ENCODE measurements at places on chromosomes 12 and 14.

GRCh38 chr14:55085060-55085660 is 33.7 kb downstream of the MAPK1IP1L start:
- no peak for DNase-seq

DNA sequence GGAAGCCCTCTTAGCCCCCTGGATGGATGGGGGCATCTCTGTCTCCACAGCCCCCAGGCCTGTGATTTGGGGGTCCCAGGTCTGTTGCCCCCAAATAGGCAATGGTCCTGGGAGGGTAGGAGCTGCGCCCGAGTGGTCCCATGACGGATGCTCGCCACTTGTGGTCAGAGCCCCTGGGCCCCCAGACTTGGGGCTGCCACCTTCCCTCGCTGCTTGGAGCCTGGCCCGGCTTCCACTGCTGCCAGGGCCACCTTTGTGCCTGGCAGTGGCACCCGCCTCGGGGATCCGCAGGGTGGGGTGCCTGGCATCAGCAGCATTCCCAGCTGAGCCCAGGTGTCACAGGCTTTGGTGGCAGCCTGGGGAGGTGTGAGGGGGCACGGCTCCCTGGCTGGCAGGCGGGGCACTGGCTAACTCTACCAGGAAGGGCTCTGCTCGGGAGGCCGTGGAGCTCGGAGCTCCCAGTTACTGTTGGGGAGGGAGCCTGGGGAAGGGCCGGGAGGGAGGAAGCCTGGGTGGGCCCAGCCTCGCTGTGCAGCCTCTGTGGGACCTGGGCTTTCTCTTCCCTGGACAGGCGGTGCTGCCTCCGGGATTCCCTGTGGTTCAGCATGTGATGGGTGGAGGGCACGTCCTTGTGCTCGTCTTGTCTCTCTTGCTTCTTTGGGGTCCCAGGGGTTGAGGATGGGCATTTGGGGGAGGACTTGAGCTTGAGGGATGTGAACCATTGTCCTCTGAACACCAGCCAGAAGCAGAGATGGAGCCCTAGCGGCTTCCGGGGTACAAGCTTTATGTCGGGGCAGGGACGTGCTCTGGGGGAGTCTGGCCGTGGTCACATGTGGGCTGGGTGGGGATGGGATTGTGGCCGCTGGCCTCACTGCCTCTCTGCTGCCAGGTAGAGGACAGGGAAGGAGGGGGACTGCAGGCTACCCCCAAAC is 5.4 kb downstream of the KIF26A start:
- DNase-seq, result no peak

GRCh38 chr14:103576371-103577024 is 13.7 kb downstream of the COA8 start:
- DNase-seq, result no peak

GRCh38 chr12:68918960-68919359 is 14.0 kb downstream of the CPM start:
- DNase-seq, result no peak

DNA sequence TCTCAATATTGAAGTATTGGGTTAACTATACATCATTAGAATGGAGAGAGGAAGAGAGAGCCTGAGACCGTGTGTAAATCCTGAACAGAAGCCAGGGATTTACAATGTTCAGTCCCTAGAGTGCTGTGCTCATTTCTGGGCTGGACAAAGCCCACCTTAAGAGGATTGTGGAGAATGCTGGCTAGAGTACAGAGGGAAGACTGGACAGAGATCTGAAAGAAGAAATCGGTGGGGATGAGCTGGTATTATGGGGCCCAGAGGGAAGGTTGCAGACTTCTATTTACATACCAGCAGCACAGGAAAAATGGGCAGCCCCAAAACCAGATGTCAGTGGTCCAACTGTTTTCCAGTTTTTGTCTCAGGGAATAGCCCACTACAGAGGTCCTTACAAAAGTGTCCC is 42.3 kb downstream of the RTN1 start:
- DNase-seq, result no peak

DNA sequence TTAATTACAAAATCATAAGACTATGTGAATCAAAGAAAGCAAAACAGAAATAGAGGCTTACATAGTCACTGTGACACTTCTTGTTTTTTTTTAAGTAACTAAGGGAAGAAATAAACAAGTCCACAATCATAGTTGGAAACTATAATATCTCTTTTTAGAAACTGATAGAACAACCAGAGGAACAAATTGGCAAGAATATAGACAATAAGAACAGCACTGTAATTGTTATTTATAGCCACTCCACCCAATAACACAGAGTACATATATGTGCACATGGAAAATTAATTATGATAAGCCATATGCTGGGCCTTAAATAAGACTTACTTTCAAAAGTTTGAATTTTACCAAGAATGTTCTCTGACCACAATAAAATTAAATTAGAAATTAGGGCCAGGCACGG is 101.1 kb downstream of the PLEKHG7 start:
- DNase-seq, result no peak

GRCh38 chr14:52279408-52279807 is 11.9 kb downstream of the PTGDR start:
- no peak for DNase-seq

DNA sequence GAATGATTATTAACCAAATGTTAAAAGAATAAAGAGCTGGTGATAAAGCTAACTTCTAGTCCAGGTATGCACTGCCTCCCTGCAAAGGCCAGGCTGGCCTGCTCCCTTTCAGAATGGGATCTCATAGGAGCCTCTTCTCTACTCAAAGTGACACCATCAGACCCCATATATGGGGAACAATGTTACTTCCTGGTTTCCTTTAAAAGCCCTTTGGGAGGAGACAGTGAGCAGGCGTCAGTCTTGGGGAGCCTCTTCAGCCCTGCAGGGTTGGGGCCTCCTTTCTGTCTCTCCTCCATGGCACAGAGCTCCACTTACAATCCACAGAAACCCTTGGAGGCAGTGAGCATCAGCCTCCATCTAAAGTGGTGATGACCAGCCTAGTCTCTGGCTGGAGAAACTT is 17.3 kb upstream of the GPRC5A start:
- DNase-seq, result no peak

DNA sequence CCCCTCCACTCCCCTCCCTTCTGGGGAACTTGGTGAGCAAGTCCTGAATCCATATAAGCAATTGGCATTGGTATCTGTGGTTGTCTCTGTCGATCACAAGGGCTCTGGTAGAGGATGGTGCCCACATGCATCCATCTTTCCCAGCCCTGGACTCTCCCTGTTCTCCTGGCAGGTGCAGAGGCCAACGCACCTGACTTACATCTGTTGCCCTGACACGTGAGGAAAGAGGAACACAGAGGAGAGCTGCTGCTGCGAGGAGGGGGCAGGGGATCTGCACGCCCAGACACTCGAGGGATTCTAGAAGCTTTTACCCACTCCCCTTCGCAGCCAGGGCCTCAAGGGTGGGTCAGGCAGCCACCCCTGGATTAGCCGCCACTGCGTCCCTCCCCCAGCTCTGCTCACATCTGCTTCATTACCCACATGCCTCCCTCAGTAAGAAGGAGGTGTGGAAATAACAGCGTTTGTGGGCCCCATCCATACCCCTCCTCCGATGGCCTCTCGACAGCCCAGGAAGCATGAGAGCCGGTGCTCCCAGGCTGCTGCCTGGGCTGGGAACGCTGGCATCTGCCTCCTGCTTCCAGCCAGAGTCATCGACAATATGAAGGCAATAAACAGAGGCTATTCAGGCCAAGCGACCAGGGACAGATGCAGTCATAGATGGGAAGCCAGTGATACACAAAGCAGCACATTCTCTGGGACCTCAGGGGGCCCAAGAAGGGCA is 56.5 kb downstream of the KDM2B start:
- no peak for DNase-seq

DNA sequence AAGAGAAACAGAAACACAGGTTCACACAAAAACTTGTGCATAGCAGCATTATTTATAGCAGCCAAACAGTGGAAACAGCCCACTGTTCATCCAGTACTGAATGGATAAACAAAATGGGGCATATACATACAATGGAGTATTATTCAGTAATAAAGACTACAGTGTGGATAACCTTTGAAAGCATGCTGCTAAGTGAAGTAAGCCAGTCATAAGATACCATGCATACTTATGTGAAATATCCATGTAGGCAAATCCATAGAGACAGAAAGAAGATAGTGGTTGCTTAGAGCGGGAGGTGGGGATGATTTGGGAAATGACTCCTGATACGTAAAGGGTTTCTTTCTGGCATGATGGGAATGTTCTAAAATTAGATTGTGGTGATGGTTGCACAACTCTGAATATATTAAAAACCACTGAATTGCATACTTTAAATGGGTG is 99.4 kb downstream of the CRADD start:
- no peak for DNase-seq

DNA sequence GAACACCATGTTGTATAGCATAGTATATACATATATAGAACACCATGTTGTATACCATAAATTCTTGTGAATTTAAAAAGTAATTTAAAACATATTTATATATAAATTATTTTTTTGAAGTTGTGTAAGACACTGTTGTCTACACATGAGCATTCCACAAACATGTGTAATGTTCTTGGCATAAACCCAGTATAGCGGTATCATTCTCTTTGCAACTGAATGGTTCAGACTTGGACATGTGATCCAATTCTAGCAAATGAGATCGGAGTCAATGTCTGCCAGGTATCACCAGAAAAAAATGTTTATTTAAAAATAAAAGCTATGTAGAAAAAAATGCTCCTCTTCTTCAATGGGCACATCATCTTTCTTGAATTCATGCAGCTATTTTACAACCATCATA is 33.9 kb downstream of the CEP290 start:
- no peak for DNase-seq

DNA sequence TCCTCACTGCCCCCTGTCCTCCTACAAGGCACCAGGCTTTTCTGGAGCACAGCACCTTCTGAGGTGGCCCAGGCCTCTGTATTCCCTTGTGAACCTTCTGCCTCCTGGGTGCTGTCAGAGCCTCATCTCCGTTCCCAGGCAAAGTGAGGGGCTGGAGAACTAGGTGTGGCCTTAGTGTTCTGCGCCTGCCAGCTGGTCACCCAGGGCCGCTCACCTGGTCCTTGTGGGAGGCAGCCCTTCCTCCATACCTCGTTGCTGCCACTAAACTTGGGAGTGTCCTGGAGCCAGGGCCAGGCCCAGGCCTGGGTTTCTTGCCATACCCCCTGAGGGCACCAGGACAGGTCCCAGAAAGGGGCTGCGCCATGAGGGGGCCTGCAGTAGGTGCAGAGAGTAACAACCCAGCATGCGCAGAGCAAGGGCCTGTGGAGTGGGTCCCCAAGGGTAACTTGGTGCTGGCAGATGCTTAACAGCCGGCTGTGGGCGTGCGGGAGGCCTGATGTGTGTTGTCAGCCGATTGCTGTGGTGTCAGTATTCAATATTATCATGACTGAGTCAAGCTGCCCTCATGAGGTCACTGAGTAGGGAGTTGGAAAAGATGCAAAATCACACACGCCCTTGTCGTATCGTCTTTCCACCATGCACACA is 17.1 kb downstream of the OTUB2 start:
- no peak for DNase-seq

DNA sequence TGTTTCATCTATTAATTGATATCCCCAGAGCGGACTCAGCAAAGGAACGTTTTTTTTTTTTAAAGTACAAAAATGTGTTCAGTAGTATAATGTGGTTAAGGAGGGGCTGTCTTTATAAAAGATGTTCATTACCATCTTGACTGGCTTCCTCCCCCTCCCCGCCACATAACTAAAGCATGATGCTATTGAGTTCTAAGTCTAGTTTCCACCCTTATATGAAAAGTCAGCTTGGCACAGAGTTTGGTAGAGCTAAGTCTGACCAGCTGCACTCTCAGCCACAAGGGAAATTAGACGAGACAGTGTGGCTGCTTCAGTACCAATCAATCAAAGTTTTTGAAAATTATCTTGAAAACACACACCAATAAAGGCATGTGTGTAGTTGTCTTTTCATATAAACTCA is 1.9 kb upstream of the MYBPC1 start:
- DNase-seq, result no peak

DNA sequence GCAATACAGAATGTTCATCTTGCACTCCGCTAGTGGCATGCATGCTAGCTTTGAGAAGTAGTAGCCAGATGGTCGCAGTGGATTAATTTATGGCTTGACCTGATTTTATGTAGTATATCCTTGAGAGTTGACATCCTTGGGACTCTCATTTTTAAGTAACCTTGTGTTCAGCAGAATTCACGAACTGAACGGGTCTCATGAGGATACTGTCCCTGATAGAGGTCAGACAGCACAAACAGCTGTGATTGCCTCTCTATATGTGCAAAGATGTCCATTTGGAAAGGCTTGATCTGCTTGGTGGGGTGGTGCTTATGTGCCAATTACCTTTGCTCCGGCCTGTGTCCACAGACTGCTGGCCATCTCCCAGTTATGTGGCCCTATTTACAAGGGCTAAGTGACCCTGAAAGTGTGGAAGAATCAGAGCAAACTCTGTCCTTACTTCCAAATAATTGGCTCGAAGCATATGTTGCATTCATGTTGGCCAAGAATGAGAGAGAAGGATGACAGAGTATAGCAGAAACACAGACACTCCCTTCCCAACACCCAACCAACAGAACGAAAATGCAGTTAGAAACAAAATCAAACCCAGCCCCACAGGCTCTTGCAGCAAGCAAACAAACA is 167.1 kb downstream of the CRADD start:
- no peak for DNase-seq

DNA sequence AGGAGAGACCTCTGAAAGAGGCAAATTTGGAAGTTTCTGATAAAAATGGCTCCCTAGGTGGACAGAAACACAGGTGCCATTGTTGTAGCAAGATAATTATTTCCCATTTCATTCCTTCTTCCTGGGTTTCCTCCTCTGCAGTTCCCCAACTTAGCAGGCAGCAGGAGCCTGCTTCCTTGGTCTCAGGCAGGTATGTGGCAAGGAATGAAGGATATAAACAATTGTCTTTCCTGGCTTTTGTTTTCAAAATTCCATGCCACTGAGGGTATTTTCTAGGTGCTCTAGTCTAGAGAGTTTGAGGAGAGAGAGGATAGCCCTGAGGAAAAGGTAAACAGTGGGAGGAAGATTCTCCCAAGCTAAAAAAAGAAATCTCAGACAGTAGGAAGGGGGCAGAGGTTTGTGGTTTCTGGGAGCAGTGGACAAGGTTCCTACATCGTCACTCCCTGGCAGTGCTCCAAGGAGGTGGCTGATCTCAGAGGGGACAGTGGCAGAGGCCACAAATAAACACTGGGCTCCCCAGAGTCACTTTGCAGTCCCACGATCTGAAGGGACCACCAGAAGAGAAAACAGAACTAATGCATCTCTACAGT is 82.6 kb upstream of the IGF1 start:
- DNase-seq, result no peak

GRCh38 chr14:58555647-58556046 is 82.1 kb upstream of the DACT1 start:
- no peak for DNase-seq

- no peak for DNase-seq
These were observed 54.0 kb downstream of the TRAFD1 start for GRCh38 chr12:112179341-112179740.

- no peak for DNase-seq
These were observed 162.6 kb upstream of the PLEKHG7 start for GRCh38 chr12:92539976-92540781.

- no peak for DNase-seq
These were observed 13.1 kb upstream of the LRTM2 start for GRCh38 chr12:1807087-1807860.

GRCh38 chr12:6532927-6533652 is 1.2 kb upstream of the GAPDH start:
- DNase-seq, result no peak

GRCh38 chr12:61452076-61452475 is 808.1 kb upstream of the USP15 start:
- no peak for DNase-seq

GRCh38 chr14:54025661-54026060 is 69.0 kb upstream of the BMP4 start:
- DNase-seq, result no peak
